ENCODE measurements at places on chromosomes 5 and 9. TPM values are rescaled to one million over a fixed set of nuclear protein-coding genes. Genes with fewer than 3 reads are reported as not detected.

CRHBP gene
- 27.8 TPM for total RNA-seq

DMRT3 gene
- not detected for total RNA-seq

DTWD2 gene
- 5.8 TPM for total RNA-seq

SH2D3C gene
- total RNA-seq: not detected

TPPP gene
- 1.6 TPM for total RNA-seq

WNK2 gene
- total RNA-seq: not detected

All from Karpas-422 (cell line).